ENCODE measurements at places on chromosomes 12 and 14. TPM values are rescaled to one million over a fixed set of nuclear protein-coding genes. Genes with fewer than 3 reads are reported as not detected.

Gene RPGRIP1
- not detected for total RNA-seq

Gene EPYC
- total RNA-seq: not detected

Gene COX8C
- not detected for total RNA-seq

Gene LTB4R2
- total RNA-seq: 3.0 TPM

Gene FGF23
- not detected for total RNA-seq

Gene FOXG1
- 1.6 TPM for total RNA-seq

Gene MANSC4
- total RNA-seq: not detected

Gene ZDHHC22
- total RNA-seq: not detected

Gene KRT79
- total RNA-seq: not detected

Gene OR4K17
- not detected for total RNA-seq

Gene AHNAK2
- total RNA-seq: 194 TPM

Gene IL26
- total RNA-seq: 2.0 TPM

Gene TMEM63C
- 0.17 TPM for total RNA-seq

Gene FBXO34
- total RNA-seq: 26.7 TPM

Gene MMAB
- total RNA-seq: 20.3 TPM

Gene MGAT2
- total RNA-seq: 59.7 TPM

Gene IRF2BPL
- total RNA-seq: 38.1 TPM

Gene KLRK1
- not detected for total RNA-seq
